ENCODE measurements at places on chromosomes 4 and X.
A peak's percentile ranks its signal among the peaks of the same experiment; 100 is the strongest.

DNA sequence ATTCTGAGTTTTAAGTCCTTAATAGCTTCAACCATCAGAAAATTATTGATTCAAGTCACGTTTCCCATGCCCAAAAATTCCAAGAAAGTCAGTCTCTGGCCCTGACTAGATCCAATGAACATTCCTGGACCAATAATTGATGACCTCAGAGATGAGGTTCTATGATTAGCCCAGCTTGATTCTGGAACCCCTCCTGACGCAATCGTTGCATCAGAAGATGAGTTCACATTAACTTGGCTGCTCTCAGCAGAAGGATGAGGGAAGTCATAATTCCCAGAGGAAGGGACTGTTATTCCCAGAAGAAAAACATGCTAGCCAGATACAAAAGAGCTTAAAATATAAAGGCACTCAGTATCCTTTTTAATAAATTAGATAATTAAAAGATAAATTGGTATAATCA is 34.3 kb upstream of the CPEB2 start:
- H3K4me3 ChIP-seq: no peak overlapping the region
- no peaks in the 10 kb centered on the region for H3K36me3 ChIP-seq
- no peaks in the 10 kb centered on the region for H3K4me1 ChIP-seq
- no peaks in the 10 kb centered on the region for H3K27me3 ChIP-seq
- no peak overlapping the region for H3K27ac ChIP-seq
- no peak for DNase-seq

DNA sequence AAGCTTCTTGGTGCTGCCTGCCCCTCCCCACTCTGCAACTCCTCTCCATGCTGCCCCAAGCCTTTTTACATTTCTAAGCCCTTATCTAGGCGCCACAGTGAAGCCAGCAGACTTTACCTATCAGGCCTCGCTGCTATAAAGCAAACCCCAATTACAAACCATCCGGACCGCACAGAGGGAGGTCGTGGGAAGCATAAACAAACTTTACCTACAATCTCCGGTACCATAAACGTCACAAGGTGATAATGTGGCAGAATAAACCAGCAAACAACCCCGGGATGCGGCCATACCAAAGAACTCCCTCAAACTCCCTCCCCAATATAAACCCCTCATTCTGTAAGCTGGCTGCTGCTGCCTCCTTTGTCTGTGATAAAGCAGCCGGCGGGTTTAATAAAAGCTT is 54.0 kb upstream of the ZCCHC13 start:
- no peak overlapping the region for H3K4me3 ChIP-seq
- H3K27ac ChIP-seq: no peak overlapping the region
- H3K27me3 ChIP-seq: no peaks in the 10 kb centered on the region
- no peaks in the 10 kb centered on the region for H3K36me3 ChIP-seq
- H3K4me1 ChIP-seq: peaks cover 9% of the 10 kb centered on the region
- no peak for DNase-seq

- H3K27me3 ChIP-seq: no peaks in the 10 kb centered on the region
- no peaks in the 10 kb centered on the region for H3K36me3 ChIP-seq
- no peak overlapping the region for H3K4me3 ChIP-seq
- no peak overlapping the region for H3K27ac ChIP-seq
- DNase-seq: no peak
- no peaks in the 10 kb centered on the region for H3K4me1 ChIP-seq
These were observed 26.0 kb downstream of the MANBA start for GRCh38 chr4:102734591-102735385.

DNA sequence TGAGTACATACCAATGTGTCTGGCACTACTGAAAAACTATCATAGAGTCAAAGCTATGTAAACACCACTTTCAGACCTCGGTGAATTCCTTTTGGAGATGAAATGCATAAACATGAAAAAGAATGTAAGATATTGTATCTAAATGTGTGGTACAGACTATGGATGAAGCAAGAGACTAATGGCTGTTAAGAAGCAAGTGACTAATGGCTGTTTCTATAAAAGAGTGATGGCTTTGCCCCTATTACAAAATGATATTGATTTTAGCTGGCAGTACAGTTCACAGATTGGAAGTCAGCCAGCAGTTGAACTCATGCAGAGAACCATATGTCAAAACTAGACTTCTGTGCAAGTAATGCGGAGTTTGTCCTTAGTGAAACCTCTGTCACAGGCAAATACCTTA is 359.3 kb downstream of the GRXCR1 start:
- no peak overlapping the region for H3K27ac ChIP-seq
- DNase-seq: no peak
- no peaks in the 10 kb centered on the region for H3K36me3 ChIP-seq
- no peak overlapping the region for H3K4me3 ChIP-seq
- H3K27me3 ChIP-seq: no peaks in the 10 kb centered on the region

DNA sequence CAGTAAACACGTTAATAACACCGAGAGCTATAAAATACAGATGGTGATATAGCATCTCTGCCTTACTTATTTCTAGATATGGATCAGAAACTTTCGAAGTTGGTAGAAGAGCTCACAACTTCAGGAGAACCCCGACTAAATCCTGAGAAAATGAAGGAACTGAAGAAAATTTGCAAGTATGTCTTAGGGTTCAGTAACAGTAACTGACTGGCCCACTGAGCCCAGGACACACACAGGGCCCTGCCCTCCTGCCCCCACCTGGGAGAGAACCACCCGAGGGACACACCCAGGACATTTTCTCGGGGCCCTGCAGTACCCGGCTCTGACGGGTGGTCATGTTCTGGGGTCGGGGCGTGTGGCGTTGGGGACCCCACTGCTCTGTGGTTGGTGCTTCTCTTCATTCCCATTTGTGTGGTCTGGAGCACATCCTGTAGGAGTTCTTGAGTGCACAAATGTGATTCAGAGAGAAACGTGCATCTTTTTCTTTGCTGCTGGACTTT is 1.1 kb downstream of the UVSSA start:
- peak overlapping the region; percentile 43 for H3K4me3 ChIP-seq
- H3K36me3 ChIP-seq: no peaks in the 10 kb centered on the region
- peak overlapping the region; percentile 97 for H3K27ac ChIP-seq
- H3K4me1 ChIP-seq: no peaks in the 10 kb centered on the region
- no peak for DNase-seq

- H3K36me3 ChIP-seq: no peaks in the 10 kb centered on the region
- H3K27ac ChIP-seq: no peak overlapping the region
- DNase-seq: no peak
- H3K27me3 ChIP-seq: no peaks in the 10 kb centered on the region
These were observed 989.2 kb upstream of the SLIT2 start for GRCh38 chr4:19262467-19262866.

GRCh38 chr4:141140391-141141200 is 7.3 kb upstream of the RNF150 start:
- H3K27ac ChIP-seq: no peak overlapping the region
- H3K36me3 ChIP-seq: no peaks in the 10 kb centered on the region
- no peaks in the 10 kb centered on the region for H3K4me1 ChIP-seq
- H3K4me3 ChIP-seq: no peak overlapping the region
- H3K27me3 ChIP-seq: no peaks in the 10 kb centered on the region

- no peak for DNase-seq
- H3K27ac ChIP-seq: no peak overlapping the region
- no peaks in the 10 kb centered on the region for H3K27me3 ChIP-seq
These were observed 285.6 kb downstream of the ARHGAP24 start for GRCh38 chr4:85760511-85760910.

GRCh38 chr4:142500966-142501365 is 345.1 kb downstream of the INPP4B start:
- H3K36me3 ChIP-seq: no peaks in the 10 kb centered on the region
- H3K27ac ChIP-seq: no peak overlapping the region
- H3K27me3 ChIP-seq: no peaks in the 10 kb centered on the region
- H3K4me1 ChIP-seq: no peaks in the 10 kb centered on the region
- DNase-seq: no peak
- H3K4me3 ChIP-seq: no peak overlapping the region

GRCh38 chr4:157806184-157806583 is 366.6 kb downstream of the GASK1B start:
- no peaks in the 10 kb centered on the region for H3K36me3 ChIP-seq
- H3K4me3 ChIP-seq: no peak overlapping the region
- peaks cover 9% of the 10 kb centered on the region for H3K4me1 ChIP-seq
- no peaks in the 10 kb centered on the region for H3K27me3 ChIP-seq
- no peak overlapping the region for H3K27ac ChIP-seq

DNA sequence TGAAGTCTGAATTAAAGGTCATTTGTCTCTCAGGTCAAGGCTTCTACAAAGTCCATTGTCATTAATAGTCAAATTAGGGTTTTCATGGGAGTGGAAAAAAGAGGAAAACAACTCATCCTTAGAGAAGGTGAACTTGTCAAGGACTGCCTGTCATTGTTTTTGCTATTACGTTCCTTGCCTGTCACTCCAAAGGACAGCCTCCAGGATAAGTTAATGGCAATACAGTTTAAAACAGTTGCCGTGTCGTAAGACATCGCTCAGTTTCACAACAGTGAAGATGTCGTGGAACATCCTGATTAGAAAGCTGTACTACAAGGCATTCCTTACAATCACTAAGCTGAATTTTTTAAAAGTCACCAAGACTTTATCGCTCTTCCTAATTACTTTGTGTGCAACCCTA is 466.8 kb upstream of the SMIM31 start:
- no peak overlapping the region for H3K4me3 ChIP-seq
- no peak for DNase-seq
- H3K27me3 ChIP-seq: no peaks in the 10 kb centered on the region
- no peaks in the 10 kb centered on the region for H3K36me3 ChIP-seq
- H3K27ac ChIP-seq: no peak overlapping the region

DNA sequence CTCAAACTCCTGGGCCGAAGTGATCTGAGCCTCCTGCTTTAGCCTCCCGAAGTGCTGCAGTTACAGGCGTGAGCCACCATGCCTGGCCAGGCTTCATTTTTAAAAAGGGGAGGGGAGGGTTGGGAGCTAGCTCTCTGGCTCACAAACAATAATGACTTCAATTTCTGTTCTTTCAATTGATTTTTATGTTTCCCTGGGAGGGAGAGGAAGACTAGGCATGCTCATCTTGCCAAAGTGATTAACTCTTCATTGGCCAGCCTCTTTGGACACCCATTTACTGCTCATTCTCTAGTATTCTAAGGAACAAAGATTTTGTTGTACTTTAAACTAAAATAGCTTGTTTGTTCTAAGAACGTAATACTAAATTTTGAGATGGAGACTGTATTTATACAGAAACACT is 43.4 kb upstream of the TRIM2 start:
- H3K36me3 ChIP-seq: no peaks in the 10 kb centered on the region
- no peak for DNase-seq
- no peak overlapping the region for H3K4me3 ChIP-seq
- H3K27me3 ChIP-seq: no peaks in the 10 kb centered on the region

DNA sequence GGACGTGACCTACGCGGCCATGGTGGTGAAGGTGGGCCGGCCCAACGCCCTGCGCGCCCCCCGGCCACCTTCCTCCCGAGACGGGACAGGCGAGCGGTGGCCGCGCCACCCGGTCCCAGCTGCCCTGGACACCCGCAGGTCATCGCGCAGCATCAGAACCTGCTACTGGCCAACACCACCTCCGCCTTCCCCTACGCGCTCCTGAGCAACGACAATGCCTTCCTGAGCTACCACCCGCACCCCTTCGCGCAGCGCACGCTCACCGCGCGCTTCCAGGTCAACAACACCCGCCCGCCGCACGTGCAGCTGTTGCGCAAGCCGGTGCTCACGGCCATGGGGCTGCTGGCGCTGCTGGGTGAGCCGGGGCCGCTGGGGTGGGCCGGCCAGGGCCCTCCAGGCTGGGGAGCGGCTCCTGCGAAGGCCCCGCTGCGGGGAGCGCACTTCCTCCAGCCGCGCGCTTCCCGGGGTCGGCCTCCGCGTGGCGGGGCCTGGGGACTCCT is 9.0 kb upstream of the SLC26A1 start:
- no peak overlapping the region for H3K27ac ChIP-seq
- H3K27me3 ChIP-seq: no peaks in the 10 kb centered on the region
- H3K36me3 ChIP-seq: no peaks in the 10 kb centered on the region

GRCh38 chr4:34972189-34972588 is 1272.1 kb downstream of the ARAP2 start:
- no peaks in the 10 kb centered on the region for H3K4me1 ChIP-seq
- H3K27me3 ChIP-seq: no peaks in the 10 kb centered on the region
- H3K4me3 ChIP-seq: no peak overlapping the region
- no peak overlapping the region for H3K27ac ChIP-seq

DNA sequence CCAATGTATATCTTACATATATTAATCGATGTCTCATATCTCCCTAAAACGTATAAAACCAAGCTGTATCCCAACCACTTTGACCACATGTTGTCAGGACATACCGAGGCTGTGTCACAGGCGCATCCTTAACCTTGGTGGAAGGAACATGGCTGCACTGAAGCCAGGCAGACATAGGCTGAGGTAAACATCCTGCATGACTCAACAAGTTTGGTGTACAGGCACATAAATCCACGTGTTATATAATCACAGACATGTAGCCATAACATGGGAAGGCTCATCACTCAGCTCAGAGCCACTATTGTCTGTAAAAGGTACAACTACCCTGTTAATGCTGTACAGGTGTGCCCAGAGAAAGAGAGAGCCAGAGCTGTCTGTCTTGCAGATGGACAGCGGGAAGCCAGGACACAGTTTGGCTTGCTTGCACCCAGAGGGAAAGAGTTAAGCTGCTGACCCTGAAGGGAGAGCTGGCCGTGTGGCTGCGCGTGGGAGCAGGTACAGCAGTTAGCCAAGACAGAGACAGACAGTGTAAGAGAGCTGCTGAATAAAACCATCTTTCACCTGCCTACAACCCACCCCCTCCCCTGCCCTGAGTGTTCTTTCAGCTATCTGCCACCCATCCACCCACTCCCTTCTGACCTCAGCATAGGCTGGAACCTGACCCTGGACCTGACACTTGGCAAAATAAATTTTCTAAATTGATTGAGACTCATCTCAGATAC is 22.3 kb upstream of the ZBTB33 start:
- no peak for DNase-seq
- no peak overlapping the region for H3K4me3 ChIP-seq
- H3K4me1 ChIP-seq: no peaks in the 10 kb centered on the region
- H3K27ac ChIP-seq: no peak overlapping the region

GRCh38 chrX:9317176-9317575 is 147.7 kb upstream of the TBL1X start:
- no peaks in the 10 kb centered on the region for H3K36me3 ChIP-seq
- no peak overlapping the region for H3K27ac ChIP-seq
- DNase-seq: no peak
- H3K4me1 ChIP-seq: no peaks in the 10 kb centered on the region
- no peaks in the 10 kb centered on the region for H3K27me3 ChIP-seq

- no peak for DNase-seq
- no peak overlapping the region for H3K4me3 ChIP-seq
- no peaks in the 10 kb centered on the region for H3K27me3 ChIP-seq
- H3K27ac ChIP-seq: no peak overlapping the region
- no peaks in the 10 kb centered on the region for H3K4me1 ChIP-seq
- no peaks in the 10 kb centered on the region for H3K36me3 ChIP-seq
These were observed 63.6 kb upstream of the MAP3K15 start for GRCh38 chrX:19578956-19579355.

- H3K27me3 ChIP-seq: no peaks in the 10 kb centered on the region
- H3K4me3 ChIP-seq: no peak overlapping the region
- no peak for DNase-seq
- no peaks in the 10 kb centered on the region for H3K36me3 ChIP-seq
These were observed 5.2 kb downstream of the CPZ start for GRCh38 chr4:8597791-8598190.

Measured in aorta (tissue), 5 donors.